Jurkat, Clone E6-1 (cell line): ENCODE measurements at places on chromosomes 12 and 14.

DNA sequence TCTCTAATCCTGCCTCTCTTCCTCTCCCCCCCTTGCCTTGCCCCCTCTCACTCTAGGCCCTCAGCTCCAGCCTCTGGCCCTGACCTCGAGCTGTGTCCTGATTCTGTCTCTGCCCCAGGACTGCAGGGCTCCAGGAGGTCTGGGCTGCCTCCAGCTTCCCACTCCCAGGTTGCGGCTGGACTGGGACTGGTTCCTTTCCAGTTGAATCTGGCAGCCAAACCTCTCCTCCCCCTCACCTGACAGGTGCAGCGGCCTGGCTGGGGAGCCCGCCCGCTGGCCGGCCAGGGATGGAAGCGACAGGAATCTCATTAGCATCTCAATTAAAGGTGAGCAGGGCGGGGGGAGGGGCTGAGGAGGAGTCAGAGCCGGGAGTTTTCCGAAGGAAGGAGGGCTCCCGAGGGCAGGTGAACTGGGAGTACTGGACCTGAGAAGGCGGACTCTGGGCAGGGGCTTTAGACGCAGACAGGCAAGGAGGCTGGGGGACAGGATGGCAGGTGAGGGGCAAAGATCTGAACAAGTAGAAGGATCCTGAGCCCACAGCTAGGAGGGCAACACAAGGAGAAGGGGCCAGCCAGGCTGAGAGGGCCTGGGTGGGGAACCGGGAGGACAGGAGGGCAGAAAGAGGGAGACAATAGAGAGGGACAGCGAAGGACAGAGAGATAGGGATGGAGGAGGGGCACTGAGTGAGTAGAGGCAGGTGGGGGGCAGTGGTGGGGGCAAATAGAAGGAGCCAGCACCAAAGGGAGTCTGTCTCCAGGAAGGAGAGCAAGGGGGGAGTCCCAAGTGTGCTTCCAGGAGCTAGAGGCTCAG, at the start of gene SCNN1A:
TSS of gene SCNN1A (minus strand) at position 295 of the 810 bp plus-strand sequence. CDS start 780 bp downstream, outside the sequence.
- DNase-seq = no peak

DNA sequence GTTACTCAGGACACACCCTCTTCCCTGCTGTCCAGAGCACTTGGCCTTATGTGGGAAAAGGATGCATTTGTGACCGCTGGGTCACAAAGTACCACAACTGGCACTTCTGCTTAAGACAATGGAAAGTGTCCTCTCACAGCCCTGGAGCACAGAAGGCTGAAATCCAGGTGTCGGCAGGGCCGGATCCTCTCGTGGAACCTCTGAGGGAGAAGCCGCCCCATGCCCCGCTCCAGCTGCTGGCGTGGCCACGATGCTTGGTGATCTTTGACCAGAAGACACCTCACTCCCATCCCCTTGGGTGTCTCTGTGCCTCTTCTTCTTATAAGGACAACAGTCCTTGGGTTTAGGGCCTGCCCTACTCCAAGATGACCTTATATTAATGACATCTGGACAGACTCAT, 157.0 kb downstream of the PIWIL1 start:
- no peak for DNase-seq

- no peak for DNase-seq
Observed at GRCh38 chr14:100539003-100539660, 48.1 kb downstream of the BEGAIN start.

DNA sequence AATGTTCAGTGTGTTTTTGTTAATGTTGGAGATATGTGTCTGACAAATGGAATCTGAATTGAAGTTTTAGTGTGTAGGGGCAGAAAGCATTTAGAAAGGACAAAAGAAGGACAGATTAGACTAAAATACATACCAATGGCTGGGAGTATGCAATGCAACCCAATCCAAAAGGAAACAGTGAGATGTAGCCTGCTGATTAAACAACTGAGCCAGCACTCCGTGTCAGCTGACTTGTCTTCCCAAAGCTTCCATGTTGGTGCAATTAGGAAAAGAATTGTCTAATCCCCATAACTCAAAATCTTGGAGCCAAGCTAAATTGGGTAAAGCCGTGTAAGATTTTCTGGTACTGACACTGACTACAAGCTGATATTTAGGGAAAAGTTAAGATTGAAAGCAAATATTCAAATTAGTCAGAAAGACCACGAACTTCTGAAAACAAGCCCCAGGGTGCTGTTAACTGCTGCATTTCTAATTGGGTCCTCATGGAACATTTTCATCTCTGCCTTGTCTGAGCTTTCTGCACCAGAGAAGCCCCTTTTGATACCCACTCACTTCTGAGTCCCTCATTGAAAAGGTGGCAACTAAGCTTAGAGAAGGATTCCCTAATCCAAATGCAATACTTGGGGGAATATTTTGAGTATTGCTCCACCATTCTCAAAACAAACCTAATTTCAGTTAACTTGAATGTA, 109.1 kb downstream of the DAD1 start:
- no peak for DNase-seq

GRCh38 chr14:96268431-96269358, 12.7 kb downstream of the BDKRB1 start:
- DNase-seq = no peak

GRCh38 chr12:109057376-109057775, 5.0 kb downstream of the USP30 start:
- no peak for DNase-seq

DNA sequence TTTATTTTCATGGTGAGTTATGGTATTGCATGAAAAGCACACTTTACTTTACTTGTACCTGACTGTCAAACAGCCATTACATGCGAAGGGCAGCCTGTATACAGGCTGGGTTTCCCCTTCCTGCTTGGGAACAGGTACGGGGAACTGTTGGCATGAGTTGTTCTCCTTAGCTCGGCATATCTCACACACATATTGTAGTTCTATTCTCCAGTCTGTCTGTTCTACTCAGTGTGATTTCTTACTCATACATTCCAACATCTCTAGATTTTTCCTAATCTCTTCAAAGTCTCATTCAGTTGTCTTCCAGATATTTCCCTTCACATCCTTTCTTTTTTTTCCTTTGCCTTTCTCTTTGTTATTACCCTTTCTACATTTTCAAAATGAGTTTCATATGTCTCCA, 83.9 kb downstream of the HMGA2 start:
- no peak for DNase-seq

DNA sequence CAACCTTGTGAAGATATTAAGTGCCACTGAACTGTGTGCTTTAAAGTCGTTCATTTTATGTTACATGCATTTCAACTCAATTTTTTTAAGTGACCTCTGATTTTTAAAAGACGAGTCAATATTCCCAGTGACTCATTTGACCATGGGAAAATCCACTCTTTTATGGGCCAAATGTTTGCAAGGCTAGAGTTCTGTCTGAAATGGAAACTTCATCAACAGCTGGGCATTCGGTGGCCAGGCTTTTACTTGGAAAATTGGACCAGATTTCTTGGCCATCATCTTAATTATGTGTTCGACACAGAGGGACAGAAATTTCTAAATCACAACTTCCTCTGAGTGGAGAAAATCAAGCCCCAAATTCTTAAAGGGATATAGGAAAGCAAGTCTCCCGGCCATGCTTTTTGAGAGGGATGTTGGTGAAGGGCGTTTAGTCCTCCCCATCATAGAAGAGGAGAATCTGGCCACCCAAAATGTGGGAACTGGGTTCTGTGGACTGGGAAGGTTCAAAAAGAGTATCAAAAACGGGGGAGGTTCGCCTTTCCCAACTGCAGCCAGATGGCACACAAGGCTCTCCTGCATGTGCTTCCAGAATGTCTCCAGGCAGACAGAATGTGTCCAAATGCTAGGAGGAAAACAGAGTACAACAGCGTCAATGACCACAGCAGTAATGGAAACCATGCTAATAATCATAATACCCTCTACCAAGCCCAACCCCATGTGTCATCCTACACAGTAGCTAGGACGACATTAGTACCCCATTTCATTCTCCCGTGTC, 40.9 kb upstream of the FZD10 start:
- no peak for DNase-seq

- DNase-seq = no peak
Observed at GRCh38 chr12:27096420-27096819, 14.0 kb upstream of the C12orf71 start.

GRCh38 chr14:105030194-105030593, 9.3 kb upstream of the CDCA4 start:
- DNase-seq = no peak
